NCI-H1436 (cell line): ENCODE measurements at places on chromosomes 5 and 9.

GRCh38 chr9:134421888-134422287 is 95.6 kb downstream of the RXRA start:
- DNase-seq = no peak

DNA sequence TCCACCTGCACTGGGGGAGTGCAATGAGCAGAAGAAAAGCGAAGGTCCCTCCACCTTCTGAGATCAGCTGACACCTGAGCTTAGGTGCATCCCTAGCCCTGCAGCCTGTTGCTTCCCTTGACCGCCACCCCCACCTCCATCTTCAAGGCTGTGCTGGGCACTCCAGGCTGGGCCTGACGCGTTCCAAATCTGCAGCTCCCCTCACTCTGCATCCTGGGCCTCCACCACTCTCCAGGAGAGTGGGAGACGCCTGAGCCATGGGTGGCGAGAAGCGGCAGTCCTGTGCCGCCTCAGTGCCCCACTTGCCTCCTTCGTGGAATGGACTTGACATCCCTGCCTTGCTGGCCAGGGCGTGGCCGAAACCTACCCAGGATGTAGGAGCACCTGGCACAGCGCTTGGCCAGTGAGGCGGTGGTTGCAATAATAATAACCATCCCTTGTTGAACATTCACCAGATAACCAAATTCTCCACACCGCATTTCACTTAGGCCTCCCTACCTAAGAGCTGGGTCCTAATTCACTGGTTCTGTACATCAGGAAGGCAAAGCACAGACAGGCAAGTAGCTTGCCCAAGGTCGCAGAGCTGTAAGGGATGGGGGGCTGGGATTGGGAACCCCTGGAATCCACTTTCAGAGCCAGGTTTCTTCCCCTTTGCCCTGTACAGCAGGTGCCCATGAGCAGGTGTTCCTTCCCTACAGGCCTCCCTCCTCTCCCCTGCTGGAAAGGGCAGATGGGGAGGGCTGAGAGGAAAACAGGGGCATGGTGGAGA is 11.7 kb downstream of the B4GALT7 start:
- DNase-seq = no peak

DNA sequence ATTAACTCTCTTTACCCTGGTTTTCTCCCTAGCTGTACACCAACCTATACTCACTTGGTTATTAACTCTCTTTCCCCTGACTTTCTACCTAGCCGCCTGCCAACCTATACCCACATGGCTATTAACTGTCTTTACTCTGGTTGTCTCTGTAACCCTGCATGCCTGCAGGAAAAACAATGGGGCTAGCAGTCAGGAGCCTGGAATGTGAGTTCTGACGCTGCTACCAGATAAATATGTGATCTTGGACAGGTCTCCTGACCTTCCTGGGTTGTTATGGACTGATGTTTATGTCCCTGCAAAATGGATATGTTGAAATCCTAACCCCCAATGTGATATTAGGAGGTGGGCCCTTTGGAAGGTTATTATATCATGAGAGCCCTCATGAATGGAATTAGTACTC is 119.2 kb downstream of the SMARCA2 start:
- no peak for DNase-seq

GRCh38 chr5:137115152-137115551 is 384.0 kb downstream of the SPOCK1 start:
- DNase-seq = no peak

- DNase-seq = no peak
Measured at GRCh38 chr5:168420461-168420860, 65.8 kb upstream of the RARS1 start.

DNA sequence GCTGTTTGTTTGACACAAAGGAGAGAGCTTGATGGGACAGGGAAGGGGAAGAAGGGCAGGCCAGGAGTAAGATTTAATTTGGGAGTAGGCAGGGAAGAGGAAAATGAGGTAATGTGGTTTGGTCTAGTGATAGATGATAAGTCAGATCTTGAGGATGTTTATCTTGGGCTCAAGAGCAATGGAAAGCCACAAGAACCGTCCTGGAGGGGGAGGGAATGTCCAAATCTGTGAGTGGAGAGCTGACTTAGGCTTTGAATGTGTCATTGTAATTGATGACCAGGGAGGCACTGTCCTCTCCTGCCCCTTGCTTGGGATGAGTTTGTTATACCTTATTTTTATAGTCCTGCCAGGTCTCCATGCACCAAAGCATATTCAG is 37.5 kb downstream of the MAMDC2 start:
- DNase-seq = no peak

DNA sequence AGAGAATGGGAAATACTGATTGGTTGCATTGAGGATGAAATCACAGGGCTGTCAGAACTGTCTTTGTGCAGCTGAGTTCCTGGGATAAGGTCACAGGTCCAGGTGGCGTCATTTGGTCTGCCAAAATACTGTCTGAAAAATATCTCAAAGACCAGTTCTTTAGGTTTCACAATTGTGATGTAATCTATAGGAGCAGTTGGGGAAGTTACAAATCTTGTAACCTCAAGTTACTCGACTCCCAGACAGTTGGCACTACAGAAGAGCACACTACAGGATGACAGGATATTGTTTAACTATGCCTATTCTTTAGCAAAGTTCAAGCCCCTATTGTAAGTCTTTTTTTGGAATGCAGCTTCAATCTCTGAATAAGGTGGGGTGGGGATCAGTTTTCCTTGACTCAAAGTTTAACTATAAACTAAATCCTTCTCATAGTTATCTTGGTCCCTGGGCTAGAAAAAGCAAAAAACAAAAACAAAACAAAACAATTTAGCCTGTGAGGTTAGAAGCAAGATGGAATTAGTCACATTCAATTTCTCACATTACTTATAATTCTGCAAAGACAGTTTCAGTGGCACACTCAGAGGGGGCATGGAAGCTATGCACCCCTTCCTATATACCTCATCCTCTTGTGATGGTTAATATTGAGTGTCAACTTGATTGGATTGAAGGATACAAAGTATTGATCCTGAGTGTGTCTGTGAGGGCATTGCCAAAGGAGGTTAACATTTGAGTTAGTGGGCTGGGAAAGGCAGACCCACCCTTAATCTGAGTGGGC is 276.0 kb downstream of the AUH start:
- DNase-seq = no peak

- DNase-seq = no peak
Measured at GRCh38 chr9:103928442-103928841, 165.7 kb upstream of the SMC2 start.

- no peak for DNase-seq
Measured at GRCh38 chr5:50744776-50745175, 78.3 kb downstream of the PARP8 start.

GRCh38 chr5:158640593-158640980 is 459.1 kb downstream of the EBF1 start:
- DNase-seq = no peak

DNA sequence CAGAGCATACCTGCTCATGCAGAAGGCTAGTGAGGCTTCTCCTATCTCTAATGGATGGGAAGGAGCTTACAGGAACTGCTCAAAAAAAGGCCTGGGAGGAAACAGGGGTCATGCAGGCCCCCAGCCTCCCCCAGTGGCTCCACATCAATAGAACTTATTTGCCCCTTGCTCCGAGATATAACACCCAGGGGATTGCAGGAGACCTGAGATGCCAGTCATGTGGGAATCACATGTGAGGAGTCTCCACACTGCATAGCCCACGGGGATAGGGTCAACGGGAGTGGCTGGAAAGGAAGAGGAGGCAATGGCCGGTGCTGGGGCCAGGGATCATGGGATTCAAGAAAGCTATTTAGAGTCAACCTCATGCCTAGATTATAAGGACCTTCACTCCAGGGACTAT is 76.2 kb downstream of the NRG2 start:
- no peak for DNase-seq

DNA sequence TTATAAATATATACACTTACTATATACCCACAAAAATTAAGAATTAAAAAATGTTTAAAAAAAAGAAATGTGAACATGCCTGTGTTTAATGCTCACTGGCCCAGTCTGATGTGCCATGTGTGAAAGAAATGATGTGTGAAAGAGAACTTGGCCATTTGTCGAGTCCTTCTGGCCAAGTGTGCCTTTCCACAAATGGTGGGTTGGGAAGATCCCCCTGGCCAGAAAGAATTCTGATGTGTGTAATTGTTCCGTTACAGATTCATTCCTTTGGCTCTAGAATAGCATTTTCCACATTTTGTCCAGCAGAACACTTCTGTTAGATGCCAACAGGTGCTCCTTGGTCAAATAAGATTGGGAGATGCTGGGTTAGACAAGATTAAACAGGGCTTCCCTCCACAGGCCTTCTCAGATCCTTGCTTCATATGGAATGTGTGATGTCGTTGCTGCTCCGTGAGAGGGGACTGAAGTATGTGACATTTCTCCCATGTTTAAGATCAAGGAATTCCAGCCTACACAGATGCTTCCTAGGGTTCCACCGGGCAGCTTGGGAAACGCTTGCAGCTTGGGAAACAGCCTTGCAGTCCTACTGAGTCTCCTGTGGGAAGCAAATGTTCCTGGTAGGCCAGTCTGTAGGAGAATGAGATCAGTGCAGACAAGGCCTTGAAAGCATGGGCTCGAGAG is 32.1 kb downstream of the GDNF start:
- DNase-seq = no peak

GRCh38 chr9:13648676-13649075 is 369.2 kb upstream of the MPDZ start:
- DNase-seq = no peak

GRCh38 chr5:145385276-145385675 is 449.9 kb downstream of the PRELID2 start:
- DNase-seq = no peak

GRCh38 chr5:149930749-149931574 is 13.6 kb downstream of the PDE6A start:
- DNase-seq = no peak

DNA sequence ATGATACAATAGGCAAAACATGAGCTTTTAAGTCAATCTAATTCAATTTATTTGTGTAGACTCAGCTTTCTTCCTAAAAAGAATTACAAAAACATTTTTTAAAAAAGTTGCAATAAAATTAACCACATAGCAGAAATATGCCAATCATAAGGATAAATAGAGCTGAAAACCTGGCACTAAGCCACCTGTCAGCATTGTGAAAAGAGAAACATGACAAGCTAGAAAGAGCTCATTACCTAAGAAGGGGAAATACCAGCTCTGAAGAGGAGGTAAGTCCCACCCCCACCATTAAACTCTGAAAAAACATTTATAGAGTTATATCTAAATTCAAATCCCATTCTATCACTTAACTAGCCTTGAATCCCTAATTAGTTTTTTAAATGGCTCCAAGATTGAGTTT is 372.9 kb downstream of the OSTF1 start:
- no peak for DNase-seq

DNA sequence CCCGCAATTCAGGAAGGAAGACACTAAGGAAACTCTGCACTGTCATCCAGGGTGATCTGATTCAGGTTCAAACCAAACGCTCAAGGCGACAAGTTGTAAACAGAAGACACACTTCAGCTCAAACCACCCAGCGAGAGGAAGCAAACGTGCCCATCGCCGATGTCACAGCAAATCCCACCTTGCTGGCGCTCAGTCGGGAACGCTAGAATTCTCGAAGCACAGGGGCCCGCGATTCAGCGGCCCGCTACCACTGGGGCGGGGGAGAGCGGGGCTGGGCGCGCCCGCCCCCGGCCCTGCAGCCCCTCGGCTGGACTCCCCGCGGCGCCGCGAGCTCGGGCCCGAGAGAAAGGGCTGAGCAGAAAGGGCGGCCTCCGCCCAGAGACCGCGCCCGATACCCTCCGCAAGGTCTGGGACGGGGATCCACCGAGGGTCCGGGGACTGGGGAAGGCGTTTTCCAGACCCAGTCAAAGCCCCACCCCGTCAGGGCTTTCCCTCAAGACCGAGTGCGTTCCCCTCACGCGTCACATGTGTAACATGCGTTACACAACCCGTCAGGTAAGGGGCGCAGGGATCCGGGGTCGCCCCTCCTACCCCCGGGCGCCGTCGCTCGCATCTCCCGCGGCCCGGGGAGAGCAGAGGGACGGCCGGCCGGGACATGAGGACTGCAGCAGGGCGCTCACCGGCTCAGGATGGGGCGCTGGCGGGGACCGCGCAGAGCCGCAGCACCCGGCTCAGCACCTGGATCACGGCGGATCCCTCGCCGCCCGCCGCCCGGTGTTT is 469 bp downstream of the AGTPBP1 start:
- DNase-seq = peak; percentile 54

GRCh38 chr9:92934321-92934720 is 13.0 kb upstream of the FGD3 start:
- no peak for DNase-seq

- DNase-seq = no peak
Measured at GRCh38 chr5:14061106-14061505, 82.0 kb upstream of the TRIO start.

DNA sequence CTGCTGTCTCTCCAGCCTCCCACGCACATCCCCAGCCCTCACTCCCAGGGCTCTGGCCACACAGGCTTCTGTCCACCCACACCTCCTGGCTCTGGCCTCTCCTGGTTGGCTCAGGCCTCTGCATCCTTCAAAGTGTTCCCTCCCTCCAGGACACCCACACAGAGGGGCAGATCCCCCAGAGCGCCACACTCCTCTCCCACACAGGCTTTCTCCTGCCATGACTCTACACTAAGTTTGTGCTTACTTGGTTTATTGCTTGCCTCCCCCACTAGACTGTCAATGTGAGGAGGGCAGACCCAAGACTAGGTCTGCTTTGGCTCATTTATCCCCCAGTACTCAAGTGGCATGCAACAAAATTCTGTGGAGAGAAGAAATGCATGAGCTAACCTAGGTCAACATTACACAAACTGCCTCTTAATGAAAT is 67.0 kb upstream of the SPOCK1 start:
- DNase-seq = no peak

- DNase-seq = no peak
Measured at GRCh38 chr5:52734557-52734956, 53.2 kb upstream of the ITGA1 start.

GRCh38 chr9:104745852-104746251 is 1.6 kb upstream of the NIPSNAP3A start:
- DNase-seq = no peak

GRCh38 chr5:77438071-77438470 is 54.0 kb downstream of the WDR41 start:
- DNase-seq = no peak

GRCh38 chr9:33475357-33475756 is 1.6 kb upstream of the NOL6 start:
- no peak for DNase-seq

GRCh38 chr5:42583322-42583721 is 160.1 kb downstream of the GHR start:
- no peak for DNase-seq

- DNase-seq = no peak
Measured at GRCh38 chr9:78549711-78550110, 252.8 kb downstream of the PSAT1 start.

DNA sequence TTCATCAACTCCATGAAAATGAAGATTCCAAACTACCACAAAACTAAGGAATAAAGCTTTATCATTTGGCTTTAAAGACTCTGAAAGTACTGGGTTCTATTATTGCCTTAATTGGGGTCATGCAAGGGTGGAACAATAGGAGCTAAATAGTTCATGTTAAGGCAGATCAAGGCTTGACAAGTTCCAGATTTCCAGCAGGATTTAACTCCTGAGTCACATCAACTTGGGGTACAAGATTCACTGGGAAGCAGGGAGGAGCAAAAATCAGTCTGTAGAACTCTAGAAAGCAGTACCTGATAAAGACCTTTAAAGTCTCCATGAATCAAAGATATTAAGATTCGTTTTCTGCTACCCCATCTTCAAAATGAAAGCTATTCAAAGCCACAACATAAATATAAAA is 41.9 kb upstream of the GLRX start:
- DNase-seq = no peak
